ENCODE measurements at places on chromosomes 3 and 15.

- DNase-seq = no peak
Observed at GRCh38 chr3:63661242-63661641, 8.8 kb downstream of the SNTN start.

- no peak for DNase-seq
Observed at GRCh38 chr3:134054881-134055280, 25.2 kb upstream of the SLCO2A1 start.

- DNase-seq = no peak
Observed at GRCh38 chr3:44915702-44916438, 41.5 kb downstream of the TGM4 start.

DNA sequence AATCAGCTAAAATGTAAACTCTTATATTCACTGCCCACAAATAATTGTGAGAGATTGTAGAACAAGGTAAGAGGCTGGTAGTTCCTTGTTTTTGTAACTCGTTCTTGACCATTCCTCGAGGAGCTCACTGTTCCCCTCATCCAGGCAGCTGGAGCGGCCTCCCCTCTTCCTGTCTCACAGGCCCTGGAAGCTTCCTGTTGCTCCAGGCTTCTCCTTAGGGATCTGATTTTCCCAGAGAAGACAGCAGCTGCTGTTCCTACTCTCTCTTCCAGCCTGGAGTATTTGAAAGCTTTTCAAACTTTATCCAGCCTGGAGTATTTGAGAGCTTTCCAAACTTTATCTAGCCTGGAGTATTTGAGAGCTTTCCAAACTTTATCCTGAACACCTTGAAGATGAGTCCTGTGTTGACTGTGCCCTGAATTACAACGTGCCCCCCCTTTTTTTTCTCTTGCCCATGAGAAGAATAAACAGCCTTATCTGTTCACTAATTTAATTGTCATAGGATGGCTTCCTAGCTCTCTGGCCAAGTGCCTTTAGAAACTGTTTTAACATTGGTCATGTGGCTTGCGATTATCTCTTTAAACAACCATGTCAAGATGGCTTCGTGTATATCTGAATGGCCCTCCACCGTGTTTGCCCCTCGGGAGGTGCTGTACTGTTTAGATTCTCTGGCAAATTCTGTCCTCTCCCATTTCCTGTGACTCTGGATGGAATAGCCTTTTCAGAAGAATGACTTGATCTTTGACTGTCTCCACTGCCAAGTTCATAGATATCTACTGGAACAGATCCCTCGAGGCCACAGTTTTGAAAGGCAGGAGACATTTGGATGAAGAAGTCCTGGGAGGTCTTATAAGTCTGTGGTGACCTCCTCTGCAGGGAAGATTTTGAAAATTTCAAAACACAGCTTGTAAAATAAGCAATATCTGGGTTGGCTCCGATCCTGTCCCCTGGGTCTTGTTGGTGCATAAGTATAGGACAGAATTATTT lies 4.8 kb downstream of the ADAMTSL3 start:
- DNase-seq = no peak

DNA sequence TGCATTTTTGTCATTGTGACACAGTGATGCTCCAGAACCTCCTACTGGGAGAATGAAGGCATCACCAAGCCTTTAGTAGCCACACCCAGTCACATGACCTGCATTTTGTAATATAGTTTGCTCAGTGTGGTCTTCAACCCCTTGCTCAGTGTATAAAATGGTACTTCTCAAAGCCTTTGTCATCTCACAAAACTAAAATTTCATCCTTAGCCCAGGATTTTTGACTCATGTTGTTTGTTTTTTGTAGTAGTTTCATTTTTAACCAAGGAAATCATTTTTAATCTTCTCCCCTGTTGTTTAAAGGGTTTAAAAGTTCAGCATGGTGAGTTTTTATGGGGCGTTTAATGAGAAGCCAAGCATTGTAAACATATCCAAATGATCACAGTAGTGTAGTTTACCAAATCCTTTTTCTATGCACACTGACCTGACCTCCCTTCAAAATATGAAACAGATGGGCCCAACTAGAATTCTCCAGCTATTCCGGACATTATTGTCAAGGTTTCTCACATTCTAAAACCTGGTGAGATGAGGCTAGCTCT lies 123.5 kb upstream of the IL12A start:
- DNase-seq = no peak

Data from CD4-positive, alpha-beta T cell treated with Interleukin-4 for 1 hour (primary cell).